WERI-Rb-1 (cell line): ENCODE measurements at places on chromosomes 16 and 17.

DNA sequence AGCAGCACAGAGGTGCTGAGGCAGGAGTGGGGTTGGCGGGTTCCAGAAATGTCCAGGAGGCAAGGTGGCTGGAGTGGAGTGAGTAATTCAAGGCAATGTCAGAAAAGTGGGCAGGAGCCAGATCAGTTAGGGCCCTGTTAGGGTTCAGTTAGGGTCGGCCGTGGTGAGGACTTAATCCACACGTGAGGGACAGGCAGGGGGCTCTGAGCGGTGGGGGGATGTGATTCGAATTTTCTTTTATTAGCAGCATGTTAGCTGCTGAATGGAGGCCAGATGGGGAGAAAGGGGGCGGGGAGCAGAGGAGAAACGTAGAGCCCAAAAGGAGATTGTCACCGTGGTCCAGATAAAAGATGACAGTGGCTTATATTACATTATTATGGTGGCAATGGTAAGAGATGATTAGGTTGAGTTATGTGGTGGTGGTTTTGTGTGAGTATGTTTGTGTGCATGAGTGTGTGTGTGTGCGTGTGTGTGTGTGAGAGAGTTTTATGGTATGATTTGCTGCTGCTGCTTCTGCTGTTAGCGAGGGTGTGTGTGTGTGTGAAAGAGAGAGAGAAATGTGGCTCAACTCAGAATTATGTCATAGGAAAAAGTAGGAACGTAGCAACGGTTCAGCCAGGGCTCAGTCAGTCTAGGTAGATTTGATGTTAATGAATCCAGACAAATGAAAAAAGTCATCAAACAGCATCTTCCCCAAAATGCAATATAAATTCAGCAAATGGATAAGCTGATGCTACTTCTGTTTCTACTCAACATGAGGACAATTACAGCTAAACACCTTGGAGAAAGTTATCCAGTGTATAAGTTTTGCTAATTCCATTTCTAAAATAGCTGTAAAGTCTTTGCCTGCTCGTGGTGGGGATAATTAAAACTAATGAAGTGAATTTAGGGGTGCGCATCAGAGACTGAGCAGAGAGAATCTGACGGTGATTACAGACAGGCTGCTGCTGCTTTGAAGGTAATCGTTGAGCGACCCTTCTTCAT lies 390.6 kb downstream of the HAPSTR1 start:
- DNase-seq, result peak; percentile 61

GRCh38 chr16:8026450-8026849 lies 563.9 kb downstream of the TMEM114 start:
- no peak for DNase-seq

GRCh38 chr16:4487955-4488498 lies 11.8 kb downstream of the HMOX2 start:
- DNase-seq, result no peak

DNA sequence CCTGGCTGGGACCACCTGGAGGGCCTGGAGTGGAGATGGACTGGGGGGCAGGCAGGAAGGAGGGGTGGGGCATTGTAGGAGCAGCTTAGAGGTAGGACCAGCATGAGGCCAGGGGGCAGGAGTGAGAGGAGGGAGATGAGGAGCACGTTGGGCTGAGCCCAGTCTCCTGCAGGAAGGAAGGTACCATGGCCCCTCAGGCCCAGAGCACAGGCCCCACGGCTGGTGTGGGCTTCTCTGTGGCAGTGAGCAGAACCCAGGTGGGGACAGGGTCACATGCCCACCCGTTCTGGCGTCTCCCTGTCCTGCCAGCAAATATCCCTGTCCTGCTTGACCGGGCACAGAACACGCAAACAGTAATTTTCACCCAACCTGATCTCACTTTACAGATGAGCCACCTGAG lies 141.8 kb downstream of the ENGASE start:
- no peak for DNase-seq

- DNase-seq, result no peak
Measured at GRCh38 chr17:7903154-7904103, 12.7 kb downstream of the RNF227 start.

GRCh38 chr16:70162041-70162451 lies 11.5 kb upstream of the CLEC18C start:
- DNase-seq, result no peak

DNA sequence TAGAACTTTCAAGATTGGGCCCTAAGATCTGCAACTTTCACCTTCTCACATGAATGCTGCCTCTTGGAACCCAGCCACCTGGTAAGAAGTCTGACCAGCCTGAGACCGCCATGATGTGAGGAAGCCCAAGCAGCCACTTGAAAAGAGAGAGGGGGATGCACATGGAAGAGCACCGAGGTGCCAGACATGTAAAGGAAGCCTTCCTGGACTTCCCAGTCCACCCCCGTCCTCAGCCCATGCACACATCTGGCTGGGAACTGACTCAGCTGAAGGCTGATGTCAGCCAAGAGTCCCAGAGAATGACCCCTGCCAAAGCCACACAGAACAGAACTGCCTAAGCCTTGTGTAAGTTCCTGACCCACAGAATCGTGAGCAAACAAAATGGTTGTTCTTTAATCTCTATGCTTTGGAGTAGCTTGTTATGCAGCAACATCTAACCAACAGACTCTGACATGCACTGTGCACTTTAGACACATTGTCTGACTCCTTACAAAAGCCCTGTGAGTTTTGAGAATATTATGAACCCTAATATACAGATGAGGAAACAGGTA lies 86.7 kb downstream of the RMI2 start:
- DNase-seq, result no peak

GRCh38 chr17:21186399-21187187 lies 27.4 kb downstream of the TMEM11 start:
- no peak for DNase-seq
